ENCODE measurements at places on chromosomes 2 and 18.

DNA sequence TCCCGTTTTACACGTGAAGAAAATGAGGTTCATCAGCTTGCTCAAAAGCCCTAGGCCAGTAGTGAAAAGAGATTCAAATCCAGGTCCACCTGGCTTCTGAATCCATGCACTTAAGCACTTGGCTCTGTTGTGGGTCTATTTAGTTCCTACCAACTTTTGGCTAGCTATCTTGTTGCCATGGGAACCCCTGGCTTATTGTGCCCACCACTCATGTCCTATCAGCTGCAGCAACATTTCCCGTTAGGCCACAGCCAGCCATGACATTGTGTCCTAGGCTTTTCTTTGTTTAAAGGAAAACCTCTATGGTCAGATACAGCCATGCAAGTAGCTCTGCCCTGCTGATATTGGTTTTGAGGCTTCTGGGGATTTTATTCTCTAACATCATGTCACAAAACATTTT lies 49.8 kb downstream of the PLEK start:
- DNase-seq = no peak

GRCh38 chr2:171318463-171318934 lies 115.3 kb downstream of the METTL8 start:
- peak; percentile 21 for DNase-seq

DNA sequence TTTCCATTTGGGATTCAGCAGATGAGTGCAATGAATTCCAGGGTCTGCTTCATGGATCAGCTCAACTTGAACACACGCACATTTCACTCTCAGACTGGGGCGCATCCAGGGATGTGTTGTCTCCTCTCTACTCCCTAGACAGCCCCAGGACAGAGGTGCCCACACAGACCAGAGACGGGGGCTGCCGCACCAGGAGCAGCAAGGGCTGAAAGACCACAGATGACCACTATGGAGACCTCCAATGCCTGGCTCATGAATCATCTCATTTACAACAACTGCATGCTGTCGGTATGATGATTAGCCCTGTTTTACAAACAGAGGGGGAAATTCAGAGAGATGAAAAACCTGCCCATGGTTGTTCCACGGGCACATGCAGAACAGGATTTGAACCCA lies 63.1 kb downstream of the CYP26B1 start:
- DNase-seq = no peak

DNA sequence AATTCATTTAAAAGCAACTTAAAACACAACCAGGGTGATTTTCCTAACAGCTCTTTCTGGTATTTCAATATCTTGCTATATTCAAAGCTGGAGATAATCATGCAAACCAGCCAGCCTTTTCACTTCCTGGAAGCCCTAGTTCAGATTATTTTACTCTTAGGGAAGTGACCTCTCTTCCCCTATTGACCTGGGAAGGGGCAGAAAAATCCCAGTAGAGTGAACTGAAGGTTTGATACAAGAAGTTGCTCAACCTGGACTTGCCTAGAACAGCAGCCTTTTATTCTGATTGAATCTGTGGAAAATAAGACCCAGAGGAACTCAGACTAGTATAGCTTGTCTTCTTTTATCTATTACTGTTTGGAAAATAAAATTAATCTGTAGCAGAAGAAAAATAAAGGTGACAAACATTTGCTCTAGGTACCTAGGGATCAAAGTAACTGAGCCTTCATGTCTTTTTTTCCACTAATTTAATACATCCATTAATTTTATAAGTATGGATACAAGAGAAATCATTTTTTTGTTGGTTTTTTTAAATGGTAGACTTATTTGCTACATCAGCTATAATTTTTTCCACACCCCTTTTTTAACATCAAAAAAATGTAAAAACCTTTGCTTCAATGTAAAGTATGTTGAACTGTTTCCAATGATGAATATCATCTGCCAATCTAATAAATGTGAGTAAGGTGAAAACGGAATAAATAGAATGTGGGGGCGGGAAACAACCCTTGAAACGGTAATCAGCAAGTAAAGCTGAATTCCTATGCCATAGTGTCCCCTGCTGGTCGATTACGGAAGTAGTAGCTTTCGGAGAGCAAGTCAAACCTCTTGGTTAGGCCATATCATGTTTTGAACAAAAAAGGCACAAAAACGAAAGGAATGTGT lies 629.9 kb downstream of the NRXN1 start:
- DNase-seq = peak; percentile 4

GRCh38 chr2:145460112-145460511 lies 940.2 kb upstream of the ZEB2 start:
- DNase-seq = no peak

DNA sequence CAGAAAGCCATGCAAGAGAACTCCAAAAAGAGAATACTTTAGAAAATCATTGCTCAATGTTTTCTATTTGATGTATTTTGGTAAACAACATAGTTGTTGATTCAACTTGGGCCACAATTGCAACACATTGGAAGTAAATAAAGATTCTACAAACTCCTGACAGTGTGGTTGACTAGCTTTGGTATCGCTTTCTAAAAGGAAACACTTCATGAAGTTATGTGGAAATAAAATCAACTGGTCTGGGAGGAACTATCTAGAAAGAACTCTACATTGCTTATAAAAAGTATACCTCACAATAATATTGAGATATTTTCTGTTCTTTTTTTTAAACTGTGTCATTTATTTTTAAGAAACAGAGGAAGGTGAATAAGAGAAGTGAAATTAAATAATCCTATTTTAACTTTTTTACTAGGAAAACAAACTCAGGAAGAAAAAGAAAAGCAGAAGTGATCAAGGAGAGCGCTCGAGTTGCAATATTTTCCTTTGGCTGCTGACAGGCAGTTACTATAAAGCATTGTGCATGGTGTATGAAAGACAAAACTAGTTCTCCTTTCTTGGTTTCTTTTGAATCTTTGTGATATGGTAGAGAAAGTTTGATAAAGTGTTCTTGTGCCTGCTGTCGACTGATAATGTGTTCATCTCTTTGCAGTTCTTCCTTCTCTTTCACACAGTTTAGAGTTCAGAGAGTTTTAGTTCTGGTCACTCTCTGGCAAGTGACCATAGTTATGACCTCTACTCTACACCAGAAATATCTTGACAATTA lies 3.0 kb downstream of the DHRS9 start:
- no peak for DNase-seq

DNA sequence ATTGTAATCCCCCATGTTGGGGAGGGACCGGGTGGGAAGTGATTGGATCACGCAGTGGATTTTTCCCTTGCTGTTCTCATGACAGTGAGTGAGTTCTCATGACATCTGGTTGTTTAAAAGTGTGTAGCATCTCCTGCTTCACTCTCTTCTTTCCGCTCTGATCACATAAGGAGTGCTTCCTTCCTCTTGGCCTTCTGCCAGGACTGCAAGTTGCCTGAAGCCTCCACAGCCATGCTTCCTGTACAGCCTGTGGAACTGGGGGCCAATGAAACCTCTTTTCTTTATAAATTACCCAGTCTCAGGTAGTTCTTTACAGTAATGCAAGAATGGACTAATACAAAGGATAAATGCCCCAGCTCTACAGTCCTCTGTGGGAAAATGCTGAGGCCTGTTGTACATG lies 437.5 kb upstream of the NXPH2 start:
- no peak for DNase-seq

- DNase-seq = no peak
These were observed 125.0 kb upstream of the DLX2 start for GRCh38 chr2:172227719-172228118.

DNA sequence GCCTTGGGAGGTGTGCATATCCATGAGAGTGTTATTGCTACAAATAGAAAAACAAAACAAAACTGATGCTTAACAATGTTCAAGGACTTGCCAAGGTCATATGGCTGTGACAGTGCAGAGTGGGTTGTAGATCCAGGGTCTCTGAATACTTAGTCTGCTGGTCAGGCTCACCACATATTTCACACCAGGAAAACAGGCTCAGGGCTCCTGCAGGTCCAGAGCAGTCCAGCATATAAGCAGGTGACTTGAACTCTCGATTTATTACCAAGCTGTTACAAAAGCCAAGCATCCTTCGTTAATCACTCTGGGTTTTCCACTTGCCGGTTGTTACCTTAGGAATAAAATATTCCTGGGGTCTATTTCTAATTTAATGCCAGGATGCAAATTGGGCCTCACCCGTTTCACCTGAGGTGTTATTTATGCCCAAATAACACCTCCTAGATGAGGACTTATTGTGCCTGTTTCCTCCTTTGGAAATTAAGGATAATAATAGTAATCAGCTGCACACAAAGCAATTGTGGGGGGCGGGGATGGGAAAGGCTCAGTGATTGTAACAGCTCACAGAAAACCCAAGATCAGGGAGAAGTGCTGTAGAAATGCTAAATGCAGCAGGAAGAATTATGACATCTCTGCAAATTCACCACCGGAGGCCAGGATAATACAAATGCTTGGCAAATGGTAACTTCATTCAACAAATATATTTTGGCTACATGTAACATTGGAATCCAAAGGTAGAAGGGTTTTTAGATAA lies 72.9 kb downstream of the TMEM182 start:
- DNase-seq = no peak

DNA sequence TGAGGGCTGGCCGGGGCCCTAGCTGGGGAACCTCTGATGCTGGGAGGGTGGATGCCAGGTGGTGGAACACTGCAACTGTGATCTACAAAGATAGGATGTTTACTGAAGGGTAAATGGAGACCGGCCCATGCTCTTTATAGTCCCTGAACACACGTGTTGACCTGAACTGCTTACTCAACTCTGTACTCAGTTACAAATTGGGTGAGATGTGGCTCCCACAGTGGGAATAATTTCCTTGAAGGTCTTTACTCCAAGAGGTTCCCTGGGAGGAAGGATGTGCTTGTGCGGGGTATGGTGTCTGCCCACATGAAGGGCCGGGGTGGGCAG lies 254.1 kb downstream of the PRKCE start:
- no peak for DNase-seq

Data from nucleus accumbens (tissue), 56 donors.